Stimulated activated CD8-positive, alpha-beta memory T cell treated with anti-CD3 and anti-CD28 coated beads, Interleukin-7, amount 100 ng/mL, for 1 hour (primary cell): ENCODE measurements at places on chromosomes 6 and 20.

- no peak for DNase-seq
Measured at GRCh38 chr6:109456111-109456583, 575 bp upstream of the MICAL1 start.

DNA sequence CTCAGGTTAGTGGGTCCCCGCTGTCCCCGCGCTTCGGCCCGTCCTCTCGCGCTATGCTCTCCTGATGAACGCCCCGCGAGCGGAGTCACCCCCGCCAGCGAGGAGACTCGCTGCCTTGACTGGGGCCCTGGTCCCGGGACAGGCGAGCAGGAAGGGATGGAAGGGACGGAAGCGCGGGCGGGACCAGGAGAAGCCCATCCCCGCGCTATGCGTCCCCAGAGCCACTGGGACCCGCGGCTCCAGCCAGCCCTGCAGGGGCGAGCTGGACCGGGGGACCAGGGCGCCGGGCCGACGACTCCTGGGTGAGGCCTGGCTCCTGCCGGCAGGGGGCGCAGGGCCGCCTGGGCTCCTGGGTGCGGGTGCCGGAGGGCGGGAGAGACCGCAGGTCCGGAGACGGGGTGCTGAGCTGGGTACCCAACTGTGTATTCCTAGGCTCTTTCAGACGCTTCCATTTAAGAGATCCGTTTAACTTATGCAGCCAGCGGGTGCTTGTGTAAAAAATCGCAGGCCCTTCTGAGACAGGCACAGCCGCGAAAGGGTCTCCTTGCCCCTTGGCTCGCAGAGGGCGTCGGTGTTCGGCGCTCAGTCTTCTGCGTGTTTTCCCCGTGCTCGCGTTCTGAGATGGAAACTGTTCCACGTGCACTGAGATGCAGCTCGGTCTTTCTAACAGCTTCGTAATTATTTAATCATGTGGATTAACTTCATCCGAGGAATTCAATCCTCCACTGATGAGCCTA, 580 bp upstream of the SYCP2 start:
- peak; percentile 61 for DNase-seq

- no peak for DNase-seq
Measured at GRCh38 chr6:163716690-163717089, 302.2 kb downstream of the QKI start.

DNA sequence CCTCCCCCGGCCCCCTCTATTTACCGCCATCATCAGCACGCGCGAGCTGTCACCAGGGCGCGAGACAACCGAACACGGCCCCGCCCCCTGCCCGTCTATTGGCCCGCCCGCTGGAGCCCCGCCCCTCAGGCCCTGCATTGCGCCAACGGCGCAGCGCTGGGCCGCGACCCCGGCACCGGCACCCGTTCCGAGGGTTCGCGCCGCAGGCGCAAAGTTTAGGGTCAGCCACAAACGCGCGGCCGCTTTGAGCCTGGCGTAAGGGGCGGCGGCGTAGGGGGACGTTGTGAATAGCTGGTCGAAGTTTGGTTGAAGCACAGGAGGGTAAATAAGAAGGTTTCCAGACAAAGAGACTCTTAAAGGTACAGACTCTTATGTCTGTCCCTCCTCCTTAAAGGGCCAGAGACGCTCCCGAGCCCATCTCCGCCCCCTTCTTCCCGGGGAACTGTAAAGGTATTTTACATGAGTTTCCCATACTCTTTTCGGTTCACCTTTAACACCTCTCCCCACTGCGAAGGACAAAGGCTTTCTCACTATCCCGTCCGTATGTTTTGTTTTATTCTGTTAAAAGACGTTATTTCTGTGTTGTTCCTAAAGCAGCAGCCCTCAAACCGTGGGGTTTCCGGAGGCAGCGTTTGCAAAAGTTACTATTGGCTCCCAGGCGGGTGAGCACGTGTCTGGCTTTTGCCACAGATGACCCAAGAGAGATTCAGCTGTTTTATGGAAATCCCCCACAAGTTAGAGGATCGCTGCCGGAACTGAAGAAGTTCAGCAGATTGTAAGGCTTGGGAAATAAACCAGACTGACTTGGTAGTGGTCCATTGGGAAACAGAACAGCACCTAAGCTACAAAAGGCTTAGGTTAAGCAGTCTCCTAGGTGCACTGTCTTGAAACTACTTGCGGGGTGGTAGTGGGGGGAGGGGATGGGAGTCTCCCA, at the start of gene USP49:
USP49 (minus strand) TSS at position 76 of the 934 bp plus-strand sequence. CDS start 88,392 bp downstream, outside the sequence.
- peak; percentile 85 for DNase-seq

- peak; percentile 71 for DNase-seq
Measured at GRCh38 chr6:44655412-44656342, 268.2 kb downstream of the CDC5L start.

DNA sequence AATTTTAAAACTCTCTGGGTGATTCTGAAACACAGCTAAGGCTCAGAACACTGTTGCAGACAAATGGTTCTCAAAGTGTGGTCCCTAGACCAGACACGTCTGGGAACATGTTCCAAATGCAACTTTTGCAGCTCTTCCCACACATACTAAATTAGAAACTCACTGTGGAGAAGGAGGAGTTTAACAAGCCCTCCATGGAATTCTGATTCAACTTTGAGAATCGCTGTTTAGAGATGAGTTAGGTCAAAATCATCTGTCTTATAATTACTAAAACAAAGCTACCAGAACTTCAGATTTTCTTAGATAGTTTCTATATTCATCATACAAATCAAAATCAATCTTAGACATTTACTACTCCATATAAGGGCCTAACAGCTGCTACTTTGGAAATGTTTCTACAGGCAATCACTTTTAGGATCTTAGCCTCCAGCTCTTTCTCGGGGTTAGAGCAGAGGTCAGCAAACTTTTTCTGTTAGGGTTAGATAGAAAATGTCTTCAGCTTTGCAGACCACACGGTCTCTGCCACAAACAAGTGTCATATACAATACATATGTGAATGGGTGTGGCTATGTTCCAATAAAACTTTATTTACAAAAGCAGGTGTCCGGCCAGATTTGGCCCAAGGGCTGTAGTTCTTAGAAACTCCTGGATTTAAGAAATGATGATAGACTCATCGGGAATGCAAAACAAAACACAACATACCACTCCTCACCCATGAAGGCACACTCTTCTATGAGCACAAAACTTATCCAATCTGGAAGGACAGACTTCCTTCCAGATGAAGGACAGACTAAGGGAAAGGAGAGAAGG, 50.0 kb upstream of the ARHGAP18 start:
- DNase-seq, result no peak

DNA sequence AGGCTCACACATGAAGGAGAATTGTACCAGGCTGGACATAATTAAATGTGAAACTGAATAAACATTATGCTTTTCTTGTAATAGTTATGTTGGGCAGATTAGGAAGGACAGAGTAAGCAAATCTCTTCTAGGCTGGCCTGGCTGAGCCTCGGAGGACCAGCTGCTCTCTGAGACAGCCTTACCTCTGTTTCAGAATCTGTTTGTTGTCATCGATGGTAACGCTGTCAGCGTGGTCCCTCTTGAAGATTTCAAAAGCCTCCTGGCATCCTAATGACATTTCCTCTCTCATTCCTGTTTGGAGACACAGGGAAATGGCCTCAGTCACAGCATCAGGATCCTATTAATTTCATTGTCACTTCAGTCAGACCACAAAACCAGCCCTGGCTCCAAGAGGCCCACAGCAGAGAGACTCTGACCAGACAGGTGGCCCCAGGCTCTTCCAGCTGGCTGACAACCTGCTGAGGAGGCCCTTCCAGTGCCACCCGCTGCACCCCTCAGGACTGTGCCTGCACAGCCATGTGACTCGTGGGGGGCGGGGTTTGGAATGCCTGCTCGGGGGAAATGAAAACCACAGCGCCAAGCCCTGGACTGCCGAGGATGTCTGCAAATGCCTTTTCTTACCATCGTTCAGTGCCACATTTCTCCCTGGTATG, 108.5 kb upstream of the KCNK16 start:
- no peak for DNase-seq

- DNase-seq, result no peak
Measured at GRCh38 chr6:152387091-152387490, 250.1 kb downstream of the SYNE1 start.

GRCh38 chr6:151240036-151240685, 394 bp downstream of the AKAP12 start:
- DNase-seq, result no peak

- DNase-seq, result no peak
Measured at GRCh38 chr20:57991211-57991881, 237.1 kb downstream of the ANKRD60 start.

DNA sequence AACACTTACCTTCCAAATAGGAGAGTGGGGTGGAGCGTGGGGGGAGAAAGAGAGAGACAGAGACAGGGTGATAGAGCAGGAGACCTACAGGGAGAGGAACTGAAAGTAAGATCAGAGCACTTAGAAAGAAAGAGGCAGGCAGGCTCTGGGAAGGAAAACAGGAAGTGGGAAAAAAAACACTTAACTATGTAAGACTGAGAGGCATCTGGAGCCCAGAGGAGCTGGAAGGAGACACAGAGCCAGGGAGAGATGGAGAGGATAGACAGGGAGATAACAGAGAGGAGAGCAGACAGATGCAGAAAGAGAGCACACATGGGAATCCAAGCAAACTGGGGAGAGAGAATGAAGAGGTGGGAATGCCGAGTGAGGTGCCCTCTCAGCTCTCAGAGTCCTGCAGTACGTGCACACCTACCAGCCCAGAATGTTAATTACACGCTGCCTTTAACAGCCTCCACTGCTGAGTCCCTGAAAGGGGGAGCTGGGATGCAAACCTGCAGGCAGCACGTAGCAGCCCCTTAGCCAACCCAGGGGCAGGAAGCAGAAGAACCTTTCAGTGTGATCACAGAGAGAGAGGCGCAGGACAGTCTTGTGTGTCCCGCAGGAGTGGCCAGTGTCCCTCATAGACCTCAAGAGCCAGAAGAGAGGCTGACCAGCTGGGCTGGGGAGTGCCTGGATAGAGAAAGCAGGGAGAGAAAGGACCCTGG, 132.7 kb upstream of the LRFN2 start:
- DNase-seq, result no peak

DNA sequence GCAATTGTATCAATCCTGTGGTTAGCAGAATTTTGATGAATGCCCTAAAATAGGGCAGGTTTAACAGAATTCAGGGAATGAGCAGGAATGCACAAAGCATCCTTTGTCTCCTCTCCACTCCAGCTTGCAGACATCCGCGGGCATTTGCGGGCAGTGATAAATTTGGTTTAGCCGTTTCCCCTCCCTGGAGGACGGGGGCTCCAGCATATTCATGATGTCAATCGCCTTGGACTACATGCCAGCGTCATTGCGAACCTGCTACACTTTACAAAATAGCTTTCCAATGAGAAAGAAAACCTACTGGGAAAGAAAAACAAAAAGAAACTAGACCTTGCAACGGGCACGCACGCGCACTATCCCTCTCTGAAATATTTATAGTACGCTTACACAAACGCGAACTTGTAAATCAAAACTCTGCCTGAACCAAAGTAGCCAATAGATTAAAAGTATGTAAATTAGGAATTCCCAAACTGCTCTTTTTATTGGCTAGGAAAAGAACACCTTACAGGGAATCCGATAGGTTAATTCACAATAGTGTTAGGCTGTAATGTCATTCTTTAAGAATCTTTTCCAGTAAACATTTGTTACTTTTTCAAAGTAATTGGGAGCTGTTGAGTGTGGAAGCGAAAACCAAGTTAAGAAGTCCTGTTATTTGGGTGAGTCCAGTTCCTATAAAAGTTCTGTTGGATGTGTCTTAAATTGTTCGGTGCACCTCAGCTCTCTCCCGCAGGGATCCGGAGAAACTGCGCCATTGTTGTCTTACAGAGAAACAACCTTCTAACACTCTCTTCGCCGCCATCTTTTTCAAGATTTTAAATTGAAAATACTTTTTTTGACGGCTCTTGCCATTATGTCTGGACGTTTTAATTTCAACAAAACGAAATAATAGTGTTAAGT, 136.7 kb downstream of the HFE start:
- no peak for DNase-seq

DNA sequence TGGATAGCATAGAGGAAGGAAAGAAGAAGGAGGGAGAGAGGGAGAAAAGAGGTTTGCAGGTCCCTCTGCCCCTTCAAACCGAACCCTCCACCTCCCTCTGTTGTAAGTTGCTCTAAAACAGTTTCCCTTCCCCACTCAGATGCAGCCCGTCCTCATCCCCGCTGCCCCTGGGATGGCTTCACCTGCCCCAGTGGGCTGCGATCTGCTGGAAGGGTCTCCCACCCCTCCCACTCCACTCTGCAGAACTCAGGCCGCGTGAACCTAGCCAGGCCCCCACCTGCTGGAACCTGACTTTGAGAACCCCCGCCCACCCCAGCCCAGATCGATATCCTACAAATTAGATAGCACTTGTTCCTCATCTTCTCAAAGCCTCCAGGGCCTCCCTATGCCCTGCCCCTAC, 190.8 kb downstream of the DLL1 start:
- no peak for DNase-seq

DNA sequence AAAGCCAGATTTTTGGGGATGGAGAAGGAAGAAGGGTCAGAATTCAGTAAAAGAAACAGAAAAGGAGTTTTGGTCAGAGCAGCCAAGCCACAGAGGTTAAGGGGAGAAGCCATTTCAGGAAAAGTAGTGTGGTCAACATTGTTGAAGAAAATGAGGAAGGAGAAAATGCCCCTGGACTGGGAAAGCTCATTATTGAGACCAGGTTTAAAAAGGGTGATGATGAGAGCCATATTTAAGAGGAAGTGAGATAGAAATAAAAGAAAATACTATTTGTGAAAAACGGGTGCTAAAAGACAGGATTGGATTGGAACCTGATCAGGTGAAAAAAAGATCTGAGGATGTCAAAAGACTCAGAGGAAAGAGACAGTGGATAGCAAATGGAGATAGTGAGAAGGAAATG, 75.8 kb downstream of the CEP162 start:
- DNase-seq, result no peak

- no peak for DNase-seq
Measured at GRCh38 chr6:42359021-42359420, 92.7 kb downstream of the TRERF1 start.

DNA sequence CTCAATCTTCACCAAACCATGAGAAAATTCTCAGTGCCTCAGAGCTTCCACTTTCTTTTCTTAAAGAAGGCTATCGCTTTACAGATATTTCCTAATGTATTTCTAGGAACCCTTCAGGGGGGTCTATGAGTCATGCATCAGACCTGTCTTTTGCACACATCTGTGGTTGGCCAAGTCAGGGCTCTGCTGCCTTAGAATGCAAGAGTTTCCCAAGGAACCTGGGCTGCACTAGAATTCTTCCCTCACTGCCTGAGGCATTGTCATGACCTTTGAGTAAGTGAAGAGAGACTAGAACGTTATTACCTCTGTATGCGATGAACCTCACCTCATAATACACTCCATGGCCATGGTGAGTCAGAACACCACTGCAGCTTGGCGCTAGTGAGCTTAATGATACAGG, 365.0 kb upstream of the ID4 start:
- DNase-seq, result no peak

- no peak for DNase-seq
Measured at GRCh38 chr20:3243718-3244358, 4.8 kb upstream of the SLC4A11 start.

DNA sequence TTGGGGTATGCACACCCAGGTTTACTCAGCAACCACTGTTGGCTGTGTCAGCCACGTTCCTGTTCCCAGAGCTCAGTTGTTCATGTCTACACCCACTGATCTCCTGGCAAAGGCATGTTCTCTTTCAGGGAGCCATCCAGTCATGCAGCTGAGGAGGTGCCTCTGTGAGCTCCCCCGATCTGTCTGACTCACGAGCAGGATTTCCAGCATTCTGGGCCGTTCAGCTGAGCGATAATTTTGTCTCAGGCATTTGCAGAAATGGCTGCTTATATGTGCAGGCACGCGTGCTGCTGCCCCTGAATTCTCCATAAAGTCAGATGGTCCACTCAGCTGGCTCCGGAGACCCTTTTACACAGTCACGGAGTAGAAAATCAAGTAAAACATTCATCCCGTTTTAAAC, 78.4 kb upstream of the IYD start:
- DNase-seq, result no peak

- DNase-seq, result no peak
Measured at GRCh38 chr20:4894409-4894808, 106.9 kb downstream of the SLC23A2 start.

- no peak for DNase-seq
Measured at GRCh38 chr20:59125836-59126235, 37.8 kb upstream of the ZNF831 start.
